ENCODE measurements at places on chromosomes 3 and 15.

GRCh38 chr3:46080124-46080968, 53.1 kb upstream of the XCR1 start:
- DNase-seq: no peak

DNA sequence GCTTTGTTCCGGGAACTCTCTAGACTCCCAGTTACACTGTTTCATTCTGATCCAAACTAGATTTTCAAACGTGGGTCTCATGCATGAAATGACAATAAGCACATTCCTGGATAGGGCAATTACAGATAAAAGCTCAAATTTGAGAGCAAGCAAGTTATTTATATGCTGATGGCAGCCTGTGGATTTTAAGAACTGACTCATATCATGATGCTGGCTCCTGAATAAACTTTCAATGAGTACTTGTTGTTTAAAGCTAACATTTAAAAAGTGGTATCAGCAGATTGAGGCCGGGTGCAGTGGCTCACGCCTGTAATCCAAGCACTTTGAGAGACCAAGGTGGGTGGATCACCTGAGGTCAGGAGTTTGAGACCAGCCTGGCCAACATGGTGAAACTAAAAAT, 66.6 kb downstream of the LEO1 start:
- no peak for DNase-seq

DNA sequence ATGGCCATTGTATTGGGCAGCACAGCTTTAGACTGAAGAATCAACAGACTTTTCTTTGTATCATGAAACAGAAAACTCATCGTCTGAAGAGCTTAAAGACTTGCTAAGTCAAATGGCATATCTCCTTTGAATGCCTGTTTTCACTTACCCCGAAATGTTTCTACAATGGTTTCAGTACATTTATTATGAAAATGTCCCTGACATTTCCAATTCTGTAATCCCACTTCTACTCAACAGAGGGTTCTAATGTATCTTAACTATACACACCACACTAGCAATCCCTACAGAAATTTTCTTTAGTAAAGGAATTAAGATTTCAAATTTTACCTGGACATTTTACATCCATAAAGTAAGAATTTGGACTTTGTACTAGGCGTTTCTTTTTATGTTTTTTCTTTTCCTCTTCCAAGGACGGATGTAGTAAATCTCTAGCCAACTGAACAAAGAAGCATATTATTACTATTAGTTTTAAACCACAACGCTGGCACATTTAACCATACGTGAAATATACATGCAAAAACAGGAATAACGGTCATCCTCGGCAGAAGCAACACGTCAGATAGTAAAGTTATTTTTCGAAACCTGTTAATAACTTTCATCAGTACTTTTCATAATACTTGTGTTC, 1.1 kb downstream of the RPS27L start:
- no peak for DNase-seq

GRCh38 chr3:186235554-186235953, 126.5 kb downstream of the DGKG start:
- no peak for DNase-seq

- no peak for DNase-seq
Observed at GRCh38 chr3:185711255-185711870, 113.5 kb downstream of the IGF2BP2 start.

DNA sequence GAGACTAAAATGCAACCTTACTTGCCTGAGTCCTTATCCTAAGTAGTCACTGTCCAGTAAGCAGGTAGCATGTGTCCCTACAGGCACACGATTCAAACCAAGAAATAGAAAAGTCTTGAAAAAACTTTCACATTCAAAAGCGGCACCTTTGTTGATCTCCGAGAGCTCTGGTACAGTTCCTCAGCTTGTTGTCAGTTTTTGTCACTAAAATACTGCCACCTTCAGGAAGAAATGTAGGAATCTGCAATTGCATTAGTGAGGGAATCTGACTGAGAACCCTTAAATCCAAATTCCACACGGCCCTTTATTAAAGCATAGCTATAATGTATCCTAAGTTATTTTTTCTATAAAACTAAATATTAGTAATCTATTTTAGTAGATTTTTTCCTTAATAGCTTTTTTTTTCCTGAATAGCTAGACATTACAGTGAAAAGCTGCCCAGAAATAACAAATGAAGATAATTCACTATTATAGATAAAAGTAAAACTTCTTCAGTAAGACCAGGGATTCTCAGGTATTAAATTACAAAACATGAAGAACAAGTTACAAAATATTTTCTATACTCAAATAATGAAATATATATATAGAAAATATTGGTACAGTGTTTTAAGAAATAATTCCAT, 44.0 kb downstream of the CCDC54 start:
- no peak for DNase-seq

DNA sequence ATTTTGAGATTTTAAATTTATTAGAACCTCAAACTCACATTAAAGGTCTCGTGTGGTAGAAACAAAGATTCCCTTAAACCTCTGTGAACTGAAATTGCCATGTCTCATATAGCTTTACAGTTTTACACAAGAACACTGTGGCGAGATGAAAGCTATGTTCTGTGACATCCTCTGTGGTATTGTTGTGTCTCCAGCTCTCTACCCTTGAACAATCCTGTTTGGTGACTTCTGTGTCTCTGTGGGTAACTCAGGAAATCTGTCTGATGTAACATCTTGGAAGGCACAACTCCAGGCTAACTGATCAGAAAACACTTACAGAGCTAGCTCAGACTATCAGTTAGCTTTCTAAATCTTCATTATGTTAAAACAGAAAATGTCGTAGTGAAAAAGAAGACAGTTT, 318.8 kb upstream of the GBE1 start:
- no peak for DNase-seq
